Cerebellar nuclear complex (tissue), 1 donor: ENCODE measurements at places on chromosomes 7 and 10.

- no peak for DNase-seq
Measured at GRCh38 chr10:103843045-103843444, 12.3 kb downstream of the SH3PXD2A start.

DNA sequence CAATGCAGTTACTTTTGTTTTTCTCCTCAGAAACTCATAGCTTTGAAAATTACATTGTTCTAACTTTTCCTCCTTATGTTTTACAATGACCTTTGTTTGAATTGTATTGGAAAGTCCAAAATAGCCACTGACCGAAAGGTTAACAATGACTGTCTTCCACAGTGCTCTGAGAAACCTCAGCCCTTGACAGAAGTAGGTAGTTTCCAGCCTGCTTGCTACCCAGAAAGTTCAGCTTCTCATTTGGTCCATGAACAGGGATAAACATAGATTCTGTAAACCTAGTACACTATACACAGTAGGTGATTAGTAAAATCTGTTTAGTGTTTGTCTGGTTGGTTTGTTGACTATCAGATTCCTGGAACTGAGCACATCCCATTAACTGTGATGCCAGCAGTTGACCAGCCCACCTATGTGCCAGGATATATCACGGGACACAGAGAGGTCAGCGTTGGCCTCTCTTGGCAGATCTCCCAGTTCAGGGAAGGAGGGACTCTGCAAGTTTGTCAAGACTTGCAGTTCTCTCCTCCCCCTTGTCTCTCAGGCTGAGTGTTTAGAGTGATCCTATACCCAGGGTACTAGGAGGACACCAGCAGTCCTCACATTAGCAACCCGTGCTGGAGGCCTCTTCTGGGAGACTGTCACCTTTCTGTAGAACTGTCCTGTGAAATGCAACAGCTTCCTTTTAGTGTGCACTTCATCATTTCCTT is 297.6 kb downstream of the ARHGAP12 start:
- no peak for DNase-seq

GRCh38 chr7:2495418-2496299 is 19.5 kb upstream of the GRIFIN start:
- no peak for DNase-seq

DNA sequence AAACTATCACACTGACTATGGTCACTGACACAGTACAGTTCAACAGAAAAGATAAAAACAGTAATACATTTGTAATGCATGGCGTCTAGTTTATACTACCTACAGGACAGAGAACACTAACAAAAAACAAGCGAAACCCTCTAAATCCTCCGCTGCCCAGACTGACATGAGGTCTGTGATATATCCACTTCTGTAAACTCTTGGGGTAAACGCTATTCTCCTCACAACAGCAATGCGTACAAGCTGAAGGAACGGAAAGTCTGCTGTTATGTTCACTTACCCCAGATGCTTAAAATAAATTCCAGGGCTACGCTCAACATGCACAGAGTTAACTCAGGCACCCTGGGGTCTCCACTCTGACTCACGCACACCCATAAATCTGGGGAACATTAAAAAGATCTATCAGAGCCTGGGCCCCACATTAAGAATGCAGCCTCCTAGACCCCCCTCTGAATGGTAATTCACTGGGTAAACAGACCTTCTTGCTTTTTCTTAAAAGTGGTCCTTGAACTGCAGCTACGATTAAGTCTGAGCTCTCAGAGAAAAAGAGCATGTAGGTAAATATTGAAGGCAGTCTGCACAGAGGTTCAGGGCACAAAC is 105.6 kb downstream of the CTBP2 start:
- no peak for DNase-seq

GRCh38 chr10:63213489-63213888 is 80.4 kb downstream of the NRBF2 start:
- no peak for DNase-seq

DNA sequence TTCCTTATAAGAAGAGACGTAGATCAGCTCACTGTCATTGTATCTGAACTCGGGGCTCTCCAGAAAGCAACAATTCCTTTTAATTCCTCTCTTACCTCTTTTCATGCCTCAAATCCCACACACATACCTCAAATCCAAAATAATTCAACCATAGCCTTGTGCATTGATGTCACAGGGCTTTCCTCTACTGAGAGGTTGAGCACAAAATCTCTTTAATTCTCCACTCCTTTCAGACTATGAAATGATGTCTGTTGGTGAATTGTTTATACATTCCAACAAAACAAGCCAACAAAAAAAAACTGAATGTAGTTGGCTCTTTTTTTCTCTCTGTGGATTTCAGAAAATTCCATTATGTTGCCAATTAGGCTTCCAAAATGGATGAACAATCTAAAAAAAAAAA is 53.2 kb downstream of the BPGM start:
- no peak for DNase-seq

- DNase-seq, result no peak
Measured at GRCh38 chr7:122942059-122942458, 53.4 kb downstream of the TAS2R16 start.
